ENCODE measurements at places on chromosomes 2 and 18.

- peak; percentile 24 for DNase-seq
Measured at GRCh38 chr18:36518839-36519238, 221.3 kb downstream of the FHOD3 start.

DNA sequence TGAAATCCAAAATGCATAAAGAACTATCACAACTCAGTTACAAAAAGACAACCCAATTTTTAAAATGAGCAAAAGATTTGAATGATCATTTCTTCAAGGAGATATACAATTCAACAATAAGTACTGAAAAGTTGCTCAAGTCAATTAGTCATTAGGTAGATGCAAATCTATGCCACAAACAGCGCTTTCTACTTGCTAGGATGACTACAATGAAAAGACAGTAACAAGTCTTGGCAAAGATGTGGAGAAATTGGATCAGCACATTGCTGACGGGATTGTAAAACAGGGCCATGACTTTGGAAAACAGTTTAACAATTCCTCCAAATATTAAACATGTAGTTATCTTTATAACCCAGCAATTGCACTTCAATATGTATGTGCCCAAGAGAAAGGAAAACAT, 166.3 kb upstream of the MC4R start:
- DNase-seq: no peak

DNA sequence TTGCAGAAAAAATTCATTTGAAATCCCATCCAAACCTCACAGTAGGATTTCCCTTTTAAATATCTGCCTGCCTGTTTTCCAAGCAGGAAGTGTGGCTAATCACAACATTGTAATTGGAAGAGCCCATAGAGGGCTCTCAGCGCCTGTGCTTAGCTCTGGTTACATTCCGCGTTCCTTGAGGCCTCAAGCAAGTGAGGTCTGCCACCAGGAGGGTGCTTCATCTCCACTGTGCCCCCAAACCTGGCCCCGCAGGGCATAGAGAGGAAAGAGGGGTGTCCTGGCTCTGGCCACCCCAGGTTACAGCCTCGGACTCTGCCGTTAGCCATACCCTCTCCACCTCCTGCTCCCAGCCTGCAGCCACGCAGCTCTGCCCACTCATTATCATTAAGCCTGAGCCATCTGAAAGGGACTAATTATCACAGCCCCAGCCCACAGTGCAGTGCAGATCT, 214.8 kb downstream of the SP3 start:
- DNase-seq: no peak

GRCh38 chr18:80183273-80184050, 63.9 kb downstream of the PARD6G start:
- no peak for DNase-seq

DNA sequence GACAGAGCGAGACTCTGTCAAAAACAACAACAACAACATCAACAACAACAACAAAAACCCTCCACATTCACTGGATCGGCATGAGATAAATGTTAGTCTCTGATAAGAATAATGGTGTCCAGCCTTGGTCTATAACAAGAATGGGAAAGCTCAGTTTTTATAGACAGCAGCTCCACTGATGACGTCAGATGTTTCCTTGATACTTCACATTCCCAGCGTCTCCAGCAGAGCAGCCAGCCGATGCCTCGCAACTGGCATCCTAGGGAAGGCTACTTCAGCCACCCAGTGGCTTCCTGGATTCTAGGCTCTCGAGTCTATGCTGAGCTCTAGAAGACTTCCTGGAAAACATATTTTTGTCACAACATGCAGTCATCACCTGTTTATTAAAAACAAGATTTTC, 271.4 kb upstream of the SMIM21 start:
- no peak for DNase-seq

GRCh38 chr2:84782717-84783442, 98.0 kb downstream of the TRABD2A start:
- no peak for DNase-seq

- DNase-seq: no peak
Measured at GRCh38 chr18:42545825-42546224, 569.7 kb downstream of the RIT2 start.

GRCh38 chr18:39841482-39842365, 2113.3 kb upstream of the PIK3C3 start:
- peak; percentile 22 for DNase-seq

- no peak for DNase-seq
Measured at GRCh38 chr2:215775106-215775505, 238.2 kb downstream of the MREG start.

DNA sequence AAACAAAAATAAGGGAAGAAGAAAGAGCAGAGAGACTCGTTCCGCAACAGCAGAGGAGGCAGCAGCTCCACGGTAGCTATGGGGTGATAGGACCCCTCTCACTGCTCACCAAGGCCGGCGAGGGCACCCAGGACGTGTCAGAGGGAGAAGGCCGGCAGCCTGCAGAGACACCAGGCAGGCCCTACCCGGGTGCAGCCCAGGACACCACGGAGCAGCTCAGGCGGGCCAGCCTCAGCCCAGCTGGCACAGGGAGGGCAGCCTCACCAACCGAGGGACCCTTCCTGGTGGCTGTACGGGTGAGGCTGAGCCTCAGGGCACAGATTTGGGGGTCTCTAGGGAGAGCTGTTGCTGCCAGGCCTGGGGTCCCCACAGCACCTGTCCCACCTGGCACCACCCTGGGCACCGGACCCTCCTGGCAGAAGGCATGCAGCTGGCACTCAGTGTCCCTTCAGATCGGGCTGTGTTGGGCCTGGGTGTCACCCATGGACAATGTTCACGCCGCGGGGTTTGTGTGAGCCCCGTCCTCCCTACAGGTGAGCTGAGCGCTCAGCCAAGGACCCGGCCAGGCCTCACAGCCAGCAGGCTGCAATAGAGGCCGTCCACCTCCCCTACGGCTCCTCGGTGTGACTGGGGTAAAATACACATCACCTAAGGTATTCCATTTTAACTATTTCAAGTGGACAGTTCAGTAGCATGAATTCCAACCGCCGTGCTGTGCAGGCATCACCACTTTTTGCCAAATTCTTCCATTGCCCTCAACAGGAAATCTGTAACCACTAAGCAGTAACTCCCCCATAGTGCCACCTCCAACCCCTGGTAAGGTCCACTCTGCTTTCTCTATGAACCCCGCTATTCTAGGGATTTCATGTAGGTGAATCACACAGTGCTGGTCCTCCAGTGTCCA, 21.6 kb downstream of the KCNG2 start:
- DNase-seq: no peak

DNA sequence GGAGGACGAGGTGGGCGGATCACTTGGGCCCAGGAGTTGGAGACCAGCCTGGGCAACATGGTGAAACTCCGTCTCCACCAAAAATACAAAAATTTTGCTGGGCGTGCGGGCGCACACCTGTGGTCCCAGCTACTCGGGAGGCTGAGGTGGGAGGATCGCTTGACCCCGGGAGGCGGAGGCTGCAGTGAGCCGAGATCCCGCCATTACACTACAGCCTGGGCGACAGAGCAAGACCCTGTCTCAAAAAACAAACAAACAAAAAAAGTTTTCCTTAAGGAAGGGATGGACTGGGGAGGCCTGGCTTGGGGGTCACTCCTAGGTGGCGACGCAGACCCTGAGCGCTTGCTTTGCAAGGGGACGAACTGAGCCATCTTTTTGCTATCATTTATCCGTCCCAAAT, 882 bp downstream of the PLA2R1 start:
- DNase-seq: no peak

DNA sequence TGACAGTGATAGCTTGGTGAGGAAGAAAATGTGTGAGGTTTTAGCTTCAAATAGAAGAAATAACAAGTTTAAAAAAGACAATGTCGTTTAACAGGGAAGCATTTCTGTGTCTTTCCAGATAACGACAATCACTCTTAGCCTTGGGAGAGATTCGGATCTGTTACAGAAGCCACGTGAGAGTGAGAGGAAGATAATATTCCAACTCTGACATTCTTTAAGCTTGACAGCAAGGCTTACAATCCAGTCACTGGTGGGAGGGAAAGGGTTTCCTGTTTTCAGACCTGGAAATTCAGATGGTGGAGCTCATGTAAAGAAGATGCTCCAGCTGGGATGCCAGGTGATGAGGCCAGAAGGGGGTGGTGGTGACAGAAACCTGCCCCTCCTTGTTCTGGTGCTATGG, 30.8 kb downstream of the FBXO48 start:
- DNase-seq: no peak

DNA sequence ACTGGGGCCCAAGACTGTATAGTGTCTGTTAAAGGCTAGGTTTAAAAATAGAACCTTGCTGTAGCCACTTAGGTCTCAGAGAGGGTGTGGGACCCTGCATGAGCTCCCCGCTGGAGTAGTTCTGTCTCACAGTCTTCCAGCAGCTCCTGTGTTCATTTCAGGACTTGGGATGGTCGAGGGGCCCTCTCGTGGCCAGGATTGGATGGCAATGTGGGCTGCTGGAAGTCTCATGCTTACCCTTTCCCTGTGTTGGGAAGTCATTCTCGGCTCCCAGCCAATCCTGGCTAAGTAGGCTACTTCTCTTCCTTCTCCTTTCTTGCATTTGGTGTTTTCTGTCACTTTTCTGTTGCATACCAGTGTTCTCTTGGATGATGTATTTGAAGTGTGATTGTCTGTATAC, 284.0 kb upstream of the GCFC2 start:
- DNase-seq: no peak

DNA sequence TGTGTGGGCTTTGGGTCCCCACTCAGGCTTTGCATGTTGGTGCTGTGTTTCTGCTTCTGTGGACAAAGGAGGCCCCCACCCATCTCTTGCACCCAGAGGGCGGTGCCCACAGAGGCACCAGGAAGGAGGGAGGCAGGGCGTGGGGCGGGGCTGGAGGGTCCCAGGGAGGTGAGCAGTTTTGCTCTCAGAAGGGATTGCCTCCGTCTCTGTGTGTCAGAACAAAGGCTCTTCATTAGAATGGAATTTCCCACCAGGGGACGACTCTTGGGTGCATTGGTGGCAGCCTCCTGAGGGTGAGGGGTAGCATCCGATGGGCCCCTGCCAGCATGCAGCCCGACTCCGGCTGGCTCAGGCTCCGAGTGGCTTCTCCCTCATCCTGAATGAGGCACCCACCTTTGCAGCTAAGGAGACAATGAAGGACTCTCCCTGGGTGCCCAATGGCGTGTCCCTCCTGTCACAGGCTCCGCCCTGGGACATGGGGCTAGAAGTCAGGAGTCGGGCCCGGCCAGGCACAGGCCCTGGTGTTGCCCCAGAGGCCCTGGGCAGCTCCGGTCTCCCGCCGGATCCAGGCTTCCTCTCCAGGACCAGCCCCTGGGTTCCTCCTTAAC, 7.0 kb upstream of the ERFE start:
- DNase-seq: no peak

DNA sequence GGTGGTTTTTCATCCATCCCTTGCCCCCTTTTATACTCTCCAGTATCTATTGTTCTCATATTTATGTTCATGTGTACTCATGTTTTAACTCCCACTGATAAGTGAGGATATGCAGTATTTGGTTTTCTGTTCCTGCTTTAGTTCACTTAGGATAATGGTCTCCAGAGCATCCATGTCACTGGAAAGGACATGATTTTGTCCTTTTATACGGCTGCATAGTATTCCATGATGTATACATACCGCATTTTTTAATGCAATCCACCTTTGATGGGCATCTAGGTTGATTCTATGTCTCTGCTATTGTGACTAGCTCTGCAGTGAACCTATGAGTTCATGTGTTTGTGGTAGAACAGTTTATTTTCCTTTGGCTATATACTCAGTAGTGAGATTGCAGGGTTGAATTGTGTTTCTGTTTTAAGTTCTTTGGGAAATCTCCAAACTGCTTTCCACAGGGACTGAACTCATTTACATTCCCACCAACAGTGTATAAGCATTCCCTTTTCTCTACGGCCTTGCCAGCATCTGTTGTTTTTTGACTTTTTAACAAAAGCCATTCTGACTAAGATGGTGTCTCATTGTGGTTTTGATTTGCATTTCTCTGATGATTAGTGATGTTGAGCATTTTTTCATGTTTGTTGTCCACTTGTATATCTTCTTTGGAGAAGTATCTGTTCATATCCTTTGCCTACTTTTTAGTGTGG, 420.2 kb downstream of the THSD7B start:
- DNase-seq: no peak

DNA sequence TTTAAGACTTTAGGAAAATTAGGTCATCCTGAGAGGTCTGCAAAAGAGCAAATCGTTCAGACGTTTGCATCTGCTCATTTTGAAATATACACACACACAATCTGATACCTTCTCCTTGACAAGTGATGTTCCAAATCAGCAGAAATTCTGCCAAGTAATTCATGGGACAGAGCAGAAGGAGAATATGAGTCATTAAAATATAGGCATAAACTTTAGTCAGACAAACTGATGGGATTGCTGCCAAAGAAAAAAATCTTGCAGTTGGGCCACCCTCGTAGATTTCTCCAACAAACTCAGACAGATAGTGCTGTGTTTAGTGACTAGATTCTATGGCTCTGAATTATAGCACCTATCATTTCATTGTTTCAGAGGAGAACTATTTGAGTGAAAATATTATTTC, 336.3 kb downstream of the NYAP2 start:
- DNase-seq: peak; percentile 32

DNA sequence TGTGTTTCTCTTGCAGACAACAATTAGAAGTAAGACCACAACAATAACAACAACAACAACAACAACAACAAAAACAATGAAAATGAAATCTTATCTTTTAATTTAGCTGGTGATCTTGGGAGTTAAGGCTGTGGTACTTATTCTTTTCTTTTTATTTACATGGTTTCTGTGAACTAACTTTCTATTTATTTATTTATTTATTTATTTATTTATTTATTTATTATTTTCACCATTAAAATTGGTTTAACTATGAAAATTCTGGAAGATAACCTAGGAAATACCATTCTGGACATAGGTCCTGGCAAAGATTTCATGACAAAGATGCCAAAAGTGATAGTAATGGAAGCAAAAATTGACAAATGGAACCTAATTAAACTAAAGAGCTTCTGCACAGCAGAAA, 102.5 kb upstream of the PNPT1 start:
- DNase-seq: no peak

DNA sequence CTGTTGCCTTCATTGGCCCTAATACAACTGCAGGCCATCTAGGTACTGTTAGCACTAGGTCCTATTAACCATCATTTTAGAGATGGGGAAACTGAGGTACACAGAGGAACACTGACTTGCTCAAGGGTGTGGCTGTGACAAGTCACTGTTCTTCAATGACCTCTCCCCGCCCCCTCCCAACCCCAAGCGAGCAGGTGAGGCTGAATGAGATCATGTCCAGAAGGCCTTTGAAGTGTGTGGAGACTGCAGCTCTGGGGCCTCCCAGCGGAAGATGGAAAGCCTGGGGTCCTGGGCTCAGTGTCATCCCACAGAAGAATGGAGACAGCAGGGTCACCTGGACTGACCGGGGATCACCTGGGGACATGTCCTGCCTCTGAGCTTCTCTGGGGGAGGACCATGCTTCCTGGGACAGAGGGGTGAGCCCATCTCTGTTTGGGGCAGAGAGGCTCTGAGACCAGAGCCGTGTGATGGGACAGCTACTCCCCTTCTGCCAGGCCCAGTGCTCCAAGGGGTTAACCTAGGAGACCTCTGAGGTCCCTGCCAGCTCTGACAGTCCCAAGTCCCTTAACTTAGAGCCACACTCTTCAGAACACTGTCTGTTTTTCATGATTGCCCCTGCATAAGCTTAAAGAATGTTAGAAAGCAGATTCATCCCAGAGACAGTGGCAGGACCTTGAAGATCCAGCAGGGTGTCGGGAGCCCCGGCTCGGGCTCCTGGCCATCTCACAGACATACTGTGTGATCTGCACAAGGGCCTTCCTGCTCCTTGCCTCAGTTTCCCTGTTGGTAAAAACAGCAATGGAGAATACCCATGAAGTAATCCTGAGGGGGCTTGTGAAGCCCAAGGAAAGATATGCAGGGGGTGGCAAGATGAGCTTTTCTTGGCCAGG, 16.7 kb upstream of the FOSL2 start:
- no peak for DNase-seq

GRCh38 chr18:41829647-41830516, 125.2 kb upstream of the PIK3C3 start:
- DNase-seq: no peak

Measured in adrenal gland (tissue), 19 donors.